ENCODE measurements at places on chromosomes 7 and 10.

GRCh38 chr10:132292287-132293200, 15.2 kb downstream of the STK32C start:
- DNase-seq, result no peak

GRCh38 chr10:121921238-121921931, 6.4 kb downstream of the ATE1 start:
- no peak for DNase-seq

- no peak for DNase-seq
Observed at GRCh38 chr10:129921801-129922597, 42.1 kb downstream of the EBF3 start.

- no peak for DNase-seq
Observed at GRCh38 chr10:124402273-124402672, 16.4 kb downstream of the OAT start.

All from stimulated activated CD4-positive, alpha-beta T cell treated with anti-CD3 and anti-CD28 coated beads, Interleukin-1b, Interleukin-23, amount 100 ng/mL, for 1 hour (primary cell).